ENCODE measurements at places on chromosomes 5 and 9. TPM values are rescaled to one million over a fixed set of nuclear protein-coding genes. Genes with fewer than 3 reads are reported as not detected.
A peak's percentile ranks its signal among the peaks of the same experiment; 100 is the strongest.

Gene IRX2
- polyA plus RNA-seq = not detected

GRCh38 chr9:127754099-127755060 lies 19.3 kb upstream of the TOR2A start:
- DNase-seq = no peak

- DNase-seq = no peak
These were observed 39.6 kb downstream of the COL5A1 start for GRCh38 chr9:134681061-134681661.

DNA sequence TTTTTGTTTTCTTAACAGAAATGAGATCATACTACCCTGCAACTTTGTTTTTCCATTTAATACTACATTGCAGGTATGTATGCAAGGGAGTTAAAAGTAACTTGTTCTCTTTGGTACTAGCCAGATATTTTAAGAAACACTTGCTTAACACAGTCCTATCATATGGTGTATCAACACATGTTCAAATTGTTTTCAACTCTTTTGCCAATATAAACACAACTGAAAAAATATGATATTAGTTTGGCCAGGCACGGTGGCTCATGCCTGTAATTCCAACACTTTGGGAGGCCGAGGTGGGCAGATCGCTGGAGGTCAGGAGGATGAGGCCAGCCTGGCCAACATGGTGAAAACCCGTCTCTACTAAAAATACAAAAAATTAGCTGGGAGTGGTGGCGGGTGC lies 41.6 kb downstream of the RNF38 start:
- DNase-seq = no peak

DNA sequence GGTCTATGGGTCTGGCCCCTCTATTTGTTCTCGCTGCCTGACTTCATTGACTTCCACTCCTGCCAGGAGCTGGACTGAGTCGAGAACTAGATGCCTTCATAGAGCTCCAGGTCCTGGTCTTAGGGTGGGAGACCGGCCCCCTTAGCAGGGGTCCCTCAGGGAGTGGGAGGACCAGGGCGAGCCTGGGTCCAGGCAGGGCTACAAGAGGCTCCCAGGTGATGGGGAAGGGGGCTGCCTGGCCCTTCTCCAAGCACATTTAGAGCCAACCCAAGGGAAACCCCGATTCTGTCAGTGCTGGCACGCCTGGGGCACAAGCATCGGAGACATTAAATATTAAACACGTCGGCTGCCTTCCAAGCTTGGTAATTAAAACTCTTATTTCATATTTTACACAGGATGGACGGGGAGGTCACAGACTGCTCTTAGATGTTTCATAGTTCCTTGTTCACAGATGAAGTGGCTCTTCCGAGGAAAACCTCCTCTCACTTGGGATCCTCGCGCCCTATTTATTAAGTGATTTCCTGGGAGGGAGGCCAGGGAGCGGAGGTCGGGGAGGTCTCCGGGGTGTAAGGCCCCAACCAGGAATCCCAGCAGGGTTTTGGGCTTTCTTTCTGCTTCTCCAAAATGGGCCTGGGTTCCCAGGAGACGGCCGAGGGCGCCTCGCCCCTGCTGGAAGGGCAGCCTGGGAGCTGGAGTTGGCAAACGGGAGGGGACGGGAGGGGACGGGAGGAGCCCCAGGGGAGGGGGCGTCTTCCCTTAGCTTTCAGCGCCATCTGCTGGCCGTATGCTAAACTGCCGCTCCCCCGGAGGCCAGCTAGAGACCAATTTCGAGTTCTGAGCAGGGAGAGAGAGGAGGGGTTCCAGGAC lies 23.4 kb upstream of the ZBTB43 start:
- peak; percentile 39 for DNase-seq

GRCh38 chr5:130116462-130116861 lies 212.2 kb downstream of the CHSY3 start:
- DNase-seq = no peak

DNA sequence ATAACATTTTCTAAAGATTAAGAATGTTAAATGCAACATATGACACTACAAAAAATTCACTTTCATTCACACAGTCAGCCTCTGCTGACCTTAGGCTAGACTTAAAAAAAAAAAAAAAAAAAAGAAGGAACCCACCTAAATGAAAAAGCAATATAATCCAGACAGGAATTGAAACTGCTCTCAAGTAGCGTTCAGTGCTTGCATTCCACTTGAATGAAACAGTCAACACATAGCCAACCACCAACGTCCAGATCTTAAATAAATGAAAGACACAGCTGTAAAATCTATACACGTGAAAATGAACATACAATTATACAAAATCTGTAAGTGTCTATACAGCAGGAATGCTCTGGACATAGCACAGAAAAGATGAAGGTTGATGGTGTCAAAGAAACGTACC lies 11.4 kb downstream of the TMEM245 start:
- DNase-seq = no peak

DNA sequence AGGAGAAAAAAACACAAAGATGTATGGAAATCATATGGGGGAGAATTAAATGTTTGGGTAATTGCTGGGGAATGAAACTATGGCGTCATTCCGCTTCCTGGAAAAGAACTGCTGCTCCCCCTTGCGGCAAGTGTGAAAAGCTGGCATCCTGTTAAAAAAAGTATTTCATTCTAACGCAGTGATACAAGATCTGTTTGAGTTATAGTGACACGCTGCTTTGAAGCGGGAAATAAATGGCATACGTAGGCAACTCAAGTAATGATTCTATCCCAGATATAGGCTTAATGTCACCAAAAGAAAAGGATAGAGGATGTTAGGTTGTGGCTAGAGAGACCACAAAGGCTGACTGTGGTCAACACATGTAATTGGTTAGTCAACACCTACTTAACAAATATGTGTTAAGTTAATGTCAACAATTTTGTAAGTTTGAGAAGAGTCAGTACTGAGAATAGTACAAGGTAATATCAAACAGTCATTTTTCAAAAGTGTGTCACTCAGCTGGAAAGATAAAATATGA lies 70.2 kb upstream of the ALDH1A1 start:
- peak; percentile 27 for DNase-seq

- DNase-seq = peak; percentile 53
These were observed 1.3 kb upstream of the TRMO start for GRCh38 chr9:97923529-97924108.

Gene ATP6V0E1
- polyA plus RNA-seq = 610 TPM

DNA sequence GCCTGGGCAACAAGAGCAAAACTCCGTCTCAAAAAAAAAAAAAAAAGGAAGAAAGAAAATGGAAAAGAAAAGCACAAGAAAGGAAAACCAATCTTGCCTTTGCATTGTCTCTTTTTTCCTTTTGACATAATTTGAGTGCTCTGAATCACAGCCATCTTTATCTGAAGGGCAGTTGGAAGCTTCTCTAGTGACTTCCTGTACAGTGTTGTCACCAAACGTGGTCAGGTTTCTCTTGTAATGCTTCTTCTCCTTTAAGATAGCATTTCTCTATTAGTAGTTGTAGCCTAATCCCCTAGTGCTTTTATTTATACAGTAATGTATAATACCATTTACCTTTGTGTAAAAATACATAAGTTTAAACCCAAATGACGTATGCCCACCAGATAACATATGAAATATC lies 18.1 kb downstream of the PRKACG start:
- no peak for DNase-seq

DNA sequence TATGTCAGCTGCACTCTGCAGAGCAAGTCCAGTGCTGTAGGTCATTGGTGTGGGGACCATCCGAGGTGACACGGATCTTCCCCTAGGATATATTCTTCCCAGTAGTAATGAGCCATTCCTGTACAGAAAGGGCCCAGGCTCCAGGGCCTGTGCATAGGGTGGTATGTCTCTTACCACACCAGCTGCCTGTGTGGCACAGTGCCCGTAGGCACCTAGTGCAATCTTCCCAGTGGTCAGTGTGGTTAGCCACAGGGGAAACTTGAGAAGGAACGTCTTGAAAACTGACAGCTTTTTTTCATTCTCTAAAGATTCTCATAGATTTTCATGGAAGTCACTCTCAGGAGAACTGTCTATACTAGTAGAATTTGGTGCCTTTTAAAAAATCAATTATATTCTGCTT lies 39.8 kb downstream of the CYSTM1 start:
- DNase-seq = peak; percentile 67

- no peak for DNase-seq
These were observed 271.5 kb downstream of the ADGRV1 start for GRCh38 chr5:90830058-90830457.

- DNase-seq = no peak
These were observed at the start of gene BASP1 for GRCh38 chr5:17217493-17218352. Gene BASP1 (plus strand): TSS chr5:17217631. CDS start chr5:17275217, 57,586 bp downstream.

Gene GGTA1
- not detected for polyA plus RNA-seq

Gene TBCA
- 135 TPM for polyA plus RNA-seq

Gene PRUNE2
- 1.1 TPM for polyA plus RNA-seq

GRCh38 chr5:176660530-176660859 lies 13.2 kb downstream of the TSPAN17 start:
- DNase-seq = no peak

Gene HRCT1
- polyA plus RNA-seq = 3.0 TPM

Gene CRB2
- not detected for polyA plus RNA-seq

Gene SELENOP
- 2.0 TPM for polyA plus RNA-seq

- no peak for DNase-seq
These were observed 186.2 kb downstream of the CACNA1B start for GRCh38 chr9:138063785-138064184.

Gene VPS13A
- polyA plus RNA-seq = 24.3 TPM

DNA sequence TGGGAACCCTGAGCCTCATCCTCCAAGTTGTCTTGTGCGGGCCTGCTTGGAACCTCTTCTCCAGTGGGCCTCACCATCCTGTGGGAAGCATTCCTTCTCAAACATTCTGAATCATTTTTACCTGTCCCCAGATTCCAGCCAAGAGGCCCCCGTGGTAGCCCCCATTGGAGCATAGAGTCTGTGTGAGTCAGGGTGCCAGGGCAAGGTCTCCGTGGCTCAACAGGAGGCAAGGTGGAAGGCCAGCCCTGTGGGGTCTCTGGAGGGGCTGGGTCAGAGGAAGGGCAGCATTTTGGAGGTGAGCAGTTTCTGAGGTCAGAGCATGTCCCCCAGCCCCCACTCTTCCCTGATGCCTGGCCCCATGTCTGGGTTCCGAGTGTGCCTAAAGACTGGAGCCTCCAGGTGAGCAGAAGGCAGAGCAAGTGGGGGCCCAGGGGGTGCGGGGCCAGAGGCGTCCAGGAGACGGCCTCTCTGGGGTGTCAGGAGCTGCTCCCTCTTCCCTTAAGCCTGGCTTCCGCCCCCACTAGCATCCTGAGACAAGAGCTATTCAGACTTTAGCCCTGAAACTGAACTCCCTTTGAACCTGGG lies 2.1 kb downstream of the CACNA1B start:
- no peak for DNase-seq

- peak; percentile 85 for DNase-seq
These were observed 32.0 kb upstream of the SPTLC1 start for GRCh38 chr9:92147030-92147851.

DNA sequence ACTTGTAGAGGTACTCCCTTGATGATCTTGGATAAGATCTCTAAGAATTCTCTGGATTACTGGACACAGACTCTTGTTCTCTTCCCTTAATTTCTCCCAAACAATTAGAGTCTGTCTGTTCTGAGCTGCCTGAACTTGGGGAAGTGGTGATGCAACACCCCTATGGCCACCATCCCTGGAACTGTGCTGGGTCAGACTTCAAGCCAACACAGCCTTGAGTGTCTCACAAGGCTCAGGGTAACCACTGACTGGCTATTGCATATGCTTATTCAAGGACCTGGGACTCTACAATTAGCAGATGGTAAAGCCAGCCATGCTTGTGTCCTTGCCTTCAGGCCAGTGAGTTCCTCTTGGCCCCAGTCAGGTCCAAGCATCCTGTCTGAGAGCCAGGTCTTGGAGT lies 504.5 kb downstream of the MAN2A1 start:
- DNase-seq = no peak

Gene LCN2
- polyA plus RNA-seq = not detected

DNA sequence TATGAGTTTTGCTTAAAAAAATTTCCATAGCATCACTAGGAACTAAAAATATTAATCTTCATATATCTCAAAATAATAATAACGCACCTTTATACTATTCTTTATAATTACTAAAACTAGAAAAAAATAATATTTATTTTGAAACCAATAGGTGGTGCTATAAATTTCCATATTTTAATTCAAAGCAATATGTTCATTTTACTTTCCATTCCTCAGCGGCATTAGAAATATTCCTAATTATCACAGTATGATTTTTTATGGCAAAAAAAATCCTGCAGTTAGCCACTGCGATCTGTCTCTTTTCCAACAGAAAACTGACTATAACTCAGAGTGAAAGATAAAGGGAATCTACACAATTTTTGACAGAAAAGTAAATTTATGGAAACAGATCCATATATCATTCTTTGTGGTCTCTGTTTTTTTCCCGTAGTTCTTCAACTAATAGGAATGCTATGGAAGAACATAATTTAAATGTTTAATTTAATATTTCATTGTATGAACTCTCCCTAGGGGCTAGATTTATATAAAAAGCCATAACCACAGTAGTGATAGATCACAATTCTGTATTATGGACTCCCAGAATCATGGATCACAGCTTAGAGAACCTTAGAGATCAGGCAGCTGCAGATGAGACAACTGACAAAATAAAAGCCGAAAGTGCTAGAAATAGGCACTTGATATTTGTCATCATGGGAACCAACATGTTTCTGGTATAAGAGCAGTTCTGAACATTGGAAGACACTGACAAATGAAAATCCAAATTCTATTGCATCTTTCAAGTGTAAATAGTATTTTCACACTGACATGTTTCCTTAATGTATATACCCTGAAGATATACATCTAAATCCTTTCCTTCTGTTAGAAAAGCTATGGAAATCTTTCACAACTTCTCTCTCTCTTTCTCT lies 167.7 kb upstream of the MPDZ start:
- no peak for DNase-seq

Gene SEMA4D
- 2.8 TPM for polyA plus RNA-seq

DNA sequence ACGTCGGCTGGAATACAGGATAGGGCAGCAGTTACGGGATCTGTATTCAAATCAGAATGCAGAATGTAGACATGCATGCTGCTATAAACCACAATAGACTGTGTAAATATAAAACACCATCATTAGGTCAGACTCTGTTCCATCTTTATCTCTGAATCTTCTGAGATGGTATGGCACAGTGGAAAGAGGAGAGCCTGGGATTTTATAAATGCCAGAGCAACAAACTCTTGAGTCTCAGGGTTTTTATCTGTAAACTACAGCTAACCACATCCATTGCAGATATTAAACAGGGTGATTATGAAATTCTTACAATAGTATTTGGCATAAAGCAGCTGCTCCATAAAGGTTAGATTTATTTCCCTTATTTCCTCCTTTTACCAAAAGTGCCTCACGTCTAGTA lies 108.7 kb downstream of the ZDHHC21 start:
- DNase-seq = no peak

Gene TDRD7
- polyA plus RNA-seq = 7.3 TPM

Data from AG04450 (cell line).